ENCODE measurements at places on chromosomes 16 and 17. TPM values are rescaled to one million over a fixed set of nuclear protein-coding genes. Genes with fewer than 3 reads are reported as not detected.

DNA sequence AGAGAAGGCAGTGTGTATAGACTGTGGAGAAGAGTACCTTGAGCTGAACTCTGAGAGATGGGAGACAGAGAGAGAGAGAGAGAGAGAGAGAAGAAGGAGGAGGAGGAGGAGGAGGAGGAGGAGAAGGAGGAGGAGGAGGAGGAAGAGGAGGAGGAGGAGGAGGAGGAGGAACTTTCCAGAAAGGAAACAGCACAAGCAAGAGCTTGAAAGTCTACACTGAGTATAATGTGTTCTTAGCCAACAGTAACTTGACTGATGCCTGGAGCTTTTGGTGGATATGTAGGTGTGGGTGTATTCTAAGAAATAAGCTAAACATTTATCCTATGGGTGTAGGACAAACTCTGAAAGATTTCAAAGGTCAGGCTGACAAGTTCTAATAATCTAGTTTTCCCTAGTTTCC lies 116.4 kb downstream of the SNX11 start:
- DNase-seq: no peak
- H3K36me3 ChIP-seq: no peaks in the 10 kb centered on the region
- no peak overlapping the region for H3K4me3 ChIP-seq
- no peak overlapping the region for H3K27ac ChIP-seq
- H3K4me1 ChIP-seq: peaks cover 30% of the 10 kb centered on the region

The KRT13 gene
- polyA plus RNA-seq: not detected

The ABCA8 gene
- not detected for polyA plus RNA-seq

DNA sequence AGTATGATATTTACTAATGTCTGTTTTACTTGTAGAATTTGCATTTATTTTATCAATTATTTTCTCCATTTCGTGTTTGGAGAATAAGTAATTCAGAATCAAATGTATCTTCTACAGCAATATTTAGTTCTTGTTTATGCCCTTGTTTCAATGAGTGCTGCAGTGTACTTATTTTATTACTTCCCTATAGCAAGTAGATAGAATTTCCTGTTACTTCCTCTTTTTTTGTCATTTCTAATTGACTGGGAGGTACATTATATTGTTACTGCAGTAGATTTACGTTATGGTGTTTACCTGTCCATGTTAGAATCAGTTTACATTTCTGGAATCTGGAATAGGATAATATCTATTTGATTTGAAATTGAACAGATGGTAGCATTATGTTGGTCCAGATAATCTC lies 71.2 kb downstream of the OMG start:
- H3K36me3 ChIP-seq: no peaks in the 10 kb centered on the region
- H3K4me1 ChIP-seq: peaks cover 11% of the 10 kb centered on the region
- no peak overlapping the region for H3K27ac ChIP-seq
- DNase-seq: no peak
- H3K27me3 ChIP-seq: no peaks in the 10 kb centered on the region

The MT4 gene
- polyA plus RNA-seq: not detected

- no peaks in the 10 kb centered on the region for H3K36me3 ChIP-seq
- H3K4me3 ChIP-seq: no peak overlapping the region
- H3K4me1 ChIP-seq: no peaks in the 10 kb centered on the region
- no peak for DNase-seq
- H3K27me3 ChIP-seq: no peaks in the 10 kb centered on the region
Measured at GRCh38 chr17:42165751-42166150, 11.0 kb upstream of the RAB5C start.

GRCh38 chr16:11474617-11475291 lies 112.0 kb downstream of the LITAF start:
- no peak for DNase-seq
- H3K36me3 ChIP-seq: no peaks in the 10 kb centered on the region
- no peaks in the 10 kb centered on the region for H3K27me3 ChIP-seq
- no peaks in the 10 kb centered on the region for H3K4me1 ChIP-seq
- H3K4me3 ChIP-seq: no peak overlapping the region
- no peak overlapping the region for H3K27ac ChIP-seq

DNA sequence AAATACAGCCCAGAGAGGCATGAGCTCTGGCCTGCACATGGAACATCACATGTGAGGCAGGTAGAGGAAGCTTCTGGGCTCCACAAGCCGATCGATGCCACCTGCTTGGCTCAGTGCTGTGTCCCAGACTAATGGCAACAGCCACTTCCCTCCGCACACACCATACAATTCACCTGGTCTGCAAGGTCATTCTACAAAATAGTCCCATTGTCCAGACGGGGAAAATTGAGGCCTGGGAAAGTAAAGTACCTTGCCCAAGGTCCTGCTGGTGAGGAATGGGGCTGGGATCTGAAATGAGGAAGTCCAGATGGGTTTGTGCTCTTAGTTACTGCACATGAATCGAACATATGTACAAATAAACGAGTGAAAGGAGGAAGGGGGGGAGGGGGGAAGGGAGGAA lies 88.0 kb downstream of the LITAF start:
- H3K27me3 ChIP-seq: no peaks in the 10 kb centered on the region
- H3K4me3 ChIP-seq: no peak overlapping the region
- H3K27ac ChIP-seq: no peak overlapping the region
- no peaks in the 10 kb centered on the region for H3K36me3 ChIP-seq

The DHRS7C gene
- polyA plus RNA-seq: not detected

DNA sequence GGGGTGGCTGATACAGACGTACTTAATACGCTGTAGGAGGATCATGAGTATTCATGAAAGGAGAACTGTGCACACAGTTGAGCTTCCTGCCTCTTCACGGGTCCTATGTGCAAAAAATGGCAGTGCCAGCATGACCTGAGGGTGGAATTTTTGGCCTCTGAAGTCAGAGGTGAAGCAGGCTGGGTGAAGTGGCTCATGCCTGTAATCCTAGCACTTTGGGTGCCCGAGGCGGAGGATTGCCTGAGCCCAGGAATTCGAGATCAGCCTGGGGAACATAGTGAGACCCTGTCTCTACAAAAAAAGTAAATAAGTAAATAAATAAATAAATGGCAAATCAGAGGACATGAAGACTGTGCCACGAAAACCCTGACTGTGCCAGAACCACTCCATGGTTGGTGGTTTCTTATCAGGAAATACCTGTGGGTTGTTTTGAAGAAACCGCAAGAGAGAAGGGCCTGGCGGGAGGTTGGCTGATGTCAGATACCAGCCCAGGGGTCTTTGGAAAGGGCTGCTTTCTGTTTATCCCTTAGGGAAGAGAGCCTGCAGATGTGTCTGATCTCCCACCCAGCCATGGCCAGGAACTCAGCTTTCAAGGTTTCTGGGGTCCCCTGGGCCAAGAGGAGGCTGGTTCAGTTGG lies 3.4 kb downstream of the ASPSCR1 start:
- H3K36me3 ChIP-seq: peaks cover 13% of the 10 kb centered on the region
- H3K4me3 ChIP-seq: peak overlapping the region; percentile 96
- DNase-seq: no peak
- peak overlapping the region; percentile 49 for H3K27ac ChIP-seq
- H3K27me3 ChIP-seq: no peaks in the 10 kb centered on the region

DNA sequence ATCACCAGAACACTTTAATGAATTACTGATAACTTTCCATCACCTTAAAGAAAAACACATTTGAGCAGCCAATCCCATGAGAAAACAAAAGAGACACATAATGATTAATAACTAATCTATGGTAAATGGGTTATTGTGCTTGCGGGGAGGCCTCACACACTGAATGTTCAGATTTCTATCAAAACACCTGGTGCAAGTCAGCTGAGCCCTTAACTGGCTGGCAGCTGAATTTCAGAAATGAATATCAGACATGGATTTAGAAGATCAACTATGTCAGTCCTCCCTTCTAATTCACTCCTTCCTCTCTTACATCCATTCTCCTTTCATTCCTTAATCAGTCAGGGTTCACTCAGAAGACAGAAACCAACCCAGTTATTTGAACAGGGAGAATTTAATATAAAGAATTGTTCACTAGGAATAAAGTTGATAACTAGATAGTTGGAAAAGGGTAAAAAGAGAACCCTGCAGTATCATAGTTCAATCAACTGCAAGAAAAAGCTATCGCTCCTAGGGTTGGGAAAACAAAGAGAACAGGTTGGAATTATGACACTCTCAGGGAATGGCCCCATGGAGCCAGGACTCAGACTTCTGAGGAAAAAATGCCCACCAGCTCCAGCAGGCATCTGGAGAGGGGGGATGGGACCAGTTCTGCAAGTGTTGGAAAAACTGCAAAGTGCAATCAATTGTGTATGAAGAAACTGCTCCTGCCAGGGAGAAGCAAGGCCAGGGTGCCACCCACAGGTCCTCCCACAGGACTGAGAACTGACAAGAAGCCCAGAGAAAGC lies 577.1 kb upstream of the CDH5 start:
- H3K36me3 ChIP-seq: no peaks in the 10 kb centered on the region
- H3K4me3 ChIP-seq: no peak overlapping the region
- no peak overlapping the region for H3K27ac ChIP-seq
- peaks cover 2% of the 10 kb centered on the region for H3K27me3 ChIP-seq

GRCh38 chr16:54546521-54546920 lies 259.9 kb upstream of the IRX3 start:
- H3K4me3 ChIP-seq: no peak overlapping the region
- no peak for DNase-seq
- no peak overlapping the region for H3K27ac ChIP-seq
- H3K36me3 ChIP-seq: no peaks in the 10 kb centered on the region

The OTOP3 gene
- not detected for polyA plus RNA-seq

DNA sequence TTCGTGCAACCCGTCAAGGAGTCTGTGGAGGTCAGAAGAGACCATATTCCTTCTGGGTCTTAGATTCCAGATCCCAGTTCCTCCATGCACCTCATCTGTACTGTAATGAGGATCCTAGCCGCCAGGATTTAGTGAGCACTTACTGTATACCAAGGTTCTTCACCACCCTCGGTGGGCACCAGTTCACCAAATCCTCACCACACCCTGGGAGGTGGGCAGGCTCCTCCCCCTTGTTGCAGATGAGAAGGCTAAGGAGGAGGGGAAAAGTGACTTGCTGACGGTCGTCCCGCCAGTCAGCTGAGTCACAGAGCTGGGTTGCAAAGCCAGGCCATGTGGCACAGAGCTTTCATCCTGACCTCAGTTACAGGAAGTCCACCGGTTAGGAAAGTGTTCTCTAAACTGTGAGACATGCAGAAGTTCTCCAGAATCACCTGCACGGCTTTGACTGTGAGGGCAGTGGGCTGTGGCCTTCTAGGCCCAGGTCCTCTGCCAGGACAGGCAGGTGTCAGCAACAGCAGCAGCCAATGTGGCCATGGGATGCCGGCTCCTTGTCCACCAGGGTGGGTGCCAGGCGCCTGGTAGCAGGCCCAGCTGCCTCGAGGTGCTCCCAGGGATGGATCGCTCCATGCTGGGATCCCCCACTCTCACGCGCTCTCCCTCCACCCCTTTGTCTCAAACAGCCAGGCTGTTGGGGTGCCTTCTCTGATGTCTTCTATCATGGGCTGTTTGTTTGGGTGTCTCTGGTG lies 240.3 kb upstream of the GSE1 start:
- no peak for DNase-seq
- peaks cover 5% of the 10 kb centered on the region for H3K4me1 ChIP-seq
- H3K4me3 ChIP-seq: no peak overlapping the region
- H3K27ac ChIP-seq: no peak overlapping the region

DNA sequence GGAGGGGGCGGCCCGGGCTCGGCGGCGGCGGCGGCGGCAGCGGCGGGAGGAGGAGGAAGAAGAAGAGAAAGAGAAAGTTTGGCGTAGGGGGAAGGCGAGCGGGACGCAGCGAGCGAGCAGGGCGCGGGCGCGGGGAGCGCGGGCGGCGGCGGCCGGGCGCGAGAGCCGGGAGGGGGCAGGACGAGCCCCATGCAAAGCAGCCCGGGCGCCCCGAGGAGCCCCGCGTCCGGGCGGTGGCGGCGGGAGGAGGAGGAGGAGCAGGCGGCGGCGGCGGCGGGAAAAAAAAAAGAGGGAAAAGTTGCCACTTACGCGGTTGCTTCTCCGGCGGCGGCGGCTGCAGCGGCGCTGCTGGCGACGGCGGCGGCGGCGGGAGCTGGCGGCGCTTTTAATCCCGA lies 10.3 kb upstream of the ZFHX3 start:
- no peak overlapping the region for H3K4me3 ChIP-seq
- peaks cover 2% of the 10 kb centered on the region for H3K36me3 ChIP-seq
- no peak overlapping the region for H3K27ac ChIP-seq
- peaks cover 61% of the 10 kb centered on the region for H3K27me3 ChIP-seq
- peaks cover 41% of the 10 kb centered on the region for H3K4me1 ChIP-seq

- no peak overlapping the region for H3K27ac ChIP-seq
- no peaks in the 10 kb centered on the region for H3K4me1 ChIP-seq
- H3K4me3 ChIP-seq: no peak overlapping the region
- peaks cover 5% of the 10 kb centered on the region for H3K27me3 ChIP-seq
- H3K36me3 ChIP-seq: no peaks in the 10 kb centered on the region
Measured at GRCh38 chr16:68744744-68745280, 7.7 kb downstream of the CDH1 start.

- DNase-seq: no peak
- peak overlapping the region; percentile 83 for H3K4me3 ChIP-seq
- H3K27me3 ChIP-seq: no peaks in the 10 kb centered on the region
Measured at GRCh38 chr16:23595246-23595950, 718 bp downstream of the NDUFAB1 start.

The TXNL4B gene
- 12.0 TPM for polyA plus RNA-seq

DNA sequence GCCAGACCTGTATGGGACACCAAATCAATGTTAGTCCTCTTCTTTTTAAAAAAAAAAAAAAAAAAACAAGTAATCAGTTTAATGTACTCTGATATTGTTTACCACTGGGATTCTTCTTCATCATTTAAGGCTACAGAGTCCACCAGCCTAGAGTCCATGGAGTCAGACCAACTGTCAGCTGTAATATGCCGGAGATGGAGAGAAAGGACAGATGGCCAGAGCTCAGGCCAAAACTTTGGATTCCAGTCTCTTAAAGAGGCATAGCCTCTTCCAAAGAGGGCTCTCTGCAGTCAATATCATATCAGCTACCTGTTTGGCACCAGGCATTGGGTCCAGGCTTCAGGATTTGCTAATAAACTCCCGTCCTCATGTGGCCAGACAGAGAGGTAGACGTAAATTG lies 469.6 kb upstream of the HSBP1 start:
- H3K36me3 ChIP-seq: no peaks in the 10 kb centered on the region
- H3K27ac ChIP-seq: no peak overlapping the region
- DNase-seq: no peak
- H3K4me1 ChIP-seq: no peaks in the 10 kb centered on the region
- no peaks in the 10 kb centered on the region for H3K27me3 ChIP-seq
- no peak overlapping the region for H3K4me3 ChIP-seq

DNA sequence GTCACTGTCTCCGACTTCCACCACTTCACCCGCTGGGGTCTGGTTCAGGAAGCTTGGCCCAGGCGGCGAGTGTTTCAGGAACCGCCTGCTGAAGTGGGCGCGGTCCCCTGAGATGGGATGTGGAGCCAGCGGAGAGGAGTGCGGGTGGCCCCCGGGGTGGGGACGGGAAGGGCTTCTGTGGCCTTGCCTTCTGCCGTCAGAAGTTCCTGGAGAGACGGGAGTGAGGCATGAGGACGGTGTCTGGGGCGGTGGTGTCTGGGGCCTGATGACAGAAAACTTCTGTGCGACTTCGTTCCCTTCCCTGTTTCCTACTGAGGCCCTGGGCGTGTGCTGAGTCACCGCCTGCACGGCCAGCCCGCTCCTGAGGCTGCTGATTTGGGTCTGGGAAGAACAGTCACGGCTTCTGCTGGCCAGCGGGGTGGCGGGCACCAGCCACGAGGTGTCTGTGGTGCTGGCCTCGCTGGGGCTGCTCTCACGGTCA lies 12.3 kb upstream of the NLRC3 start:
- no peak overlapping the region for H3K27ac ChIP-seq
- no peaks in the 10 kb centered on the region for H3K27me3 ChIP-seq
- H3K4me3 ChIP-seq: no peak overlapping the region

The TP53TG3D gene
- 0.62 TPM for polyA plus RNA-seq

Data from naive thymus-derived CD8-positive, alpha-beta T cell (primary cell).